ENCODE measurements at places on chromosomes 1 and 21. TPM values are rescaled to one million over a fixed set of nuclear protein-coding genes. Genes with fewer than 3 reads are reported as not detected.

The WLS gene
- 48.7 TPM for polyA plus RNA-seq

- no peak for DNase-seq
Measured at GRCh38 chr21:17438635-17439034, 74.2 kb upstream of the CXADR start.

The C4BPA gene
- polyA plus RNA-seq = not detected

GRCh38 chr1:17089506-17089905 is 29.7 kb downstream of the PADI2 start:
- no peak for DNase-seq

The TSTD1 gene
- polyA plus RNA-seq = 153 TPM

GRCh38 chr1:232905331-232906034 is 44.9 kb upstream of the NTPCR start:
- peak; percentile 26 for DNase-seq

DNA sequence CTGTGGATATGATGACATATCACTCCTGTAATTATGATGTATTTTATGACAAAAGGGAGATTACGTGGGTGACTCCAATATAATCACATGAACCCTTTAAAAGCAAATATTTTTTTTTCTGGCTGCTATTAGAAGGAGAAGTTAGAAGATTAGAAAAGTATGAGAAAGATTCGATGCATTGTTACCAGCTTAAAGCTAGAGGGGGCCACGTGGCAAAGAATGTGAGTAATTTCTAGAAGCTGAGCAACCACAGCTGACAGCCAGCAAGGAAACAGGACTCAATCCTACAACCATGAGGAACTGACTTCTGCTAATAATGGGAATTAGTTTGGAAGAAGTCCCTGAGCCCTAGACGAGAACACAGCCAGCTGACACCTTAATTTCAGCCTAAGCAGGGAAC is 56.3 kb upstream of the C1orf87 start:
- no peak for DNase-seq

The NBPF10 gene
- 0.32 TPM for polyA plus RNA-seq

GRCh38 chr1:76268341-76268740 is 193.8 kb downstream of the ST6GALNAC3 start:
- no peak for DNase-seq

- DNase-seq = no peak
Measured at GRCh38 chr1:213999732-214000131, 12.0 kb downstream of the PROX1 start.

- DNase-seq = no peak
Measured at GRCh38 chr21:37546949-37547614, 180.5 kb downstream of the DYRK1A start.

DNA sequence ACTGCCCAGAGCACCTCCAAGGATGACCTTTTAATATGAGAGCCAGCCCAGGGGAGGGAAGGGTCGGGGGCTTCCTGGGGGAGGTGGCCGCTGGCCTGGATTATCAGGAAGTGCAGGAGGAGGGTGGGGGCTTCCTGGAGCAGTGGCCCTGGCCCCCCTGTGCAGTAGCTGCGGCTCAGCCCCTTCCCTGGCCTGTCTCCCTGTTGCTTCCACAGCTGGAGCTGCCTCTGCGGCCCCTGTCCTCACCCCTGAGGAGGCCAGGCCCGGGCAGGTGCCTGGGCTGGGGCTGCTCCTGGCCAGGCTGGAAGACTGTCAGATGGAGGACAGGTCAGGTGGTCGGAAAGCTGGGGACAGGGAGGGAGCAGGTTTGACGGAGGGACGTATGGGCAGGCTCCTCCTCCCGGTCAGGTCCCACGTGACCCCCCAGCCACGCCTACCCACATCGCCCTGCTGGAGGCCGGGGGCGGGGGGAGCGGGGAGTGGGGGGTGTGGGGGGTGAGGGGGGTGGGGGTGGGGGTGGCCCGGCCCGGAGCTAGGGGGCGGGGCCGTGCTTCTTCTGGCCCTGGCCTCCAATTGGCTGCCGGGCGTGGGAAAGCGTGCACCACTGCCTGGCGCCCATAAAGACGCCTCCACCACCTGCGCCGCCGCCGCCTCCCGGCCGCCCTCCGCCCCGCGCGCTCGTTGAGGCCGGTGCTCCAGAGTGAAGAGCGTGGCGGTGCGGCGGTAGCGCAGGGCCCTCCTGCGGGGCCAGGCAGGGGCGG is 10.2 kb upstream of the TNFRSF14 start:
- DNase-seq = peak; percentile 57

DNA sequence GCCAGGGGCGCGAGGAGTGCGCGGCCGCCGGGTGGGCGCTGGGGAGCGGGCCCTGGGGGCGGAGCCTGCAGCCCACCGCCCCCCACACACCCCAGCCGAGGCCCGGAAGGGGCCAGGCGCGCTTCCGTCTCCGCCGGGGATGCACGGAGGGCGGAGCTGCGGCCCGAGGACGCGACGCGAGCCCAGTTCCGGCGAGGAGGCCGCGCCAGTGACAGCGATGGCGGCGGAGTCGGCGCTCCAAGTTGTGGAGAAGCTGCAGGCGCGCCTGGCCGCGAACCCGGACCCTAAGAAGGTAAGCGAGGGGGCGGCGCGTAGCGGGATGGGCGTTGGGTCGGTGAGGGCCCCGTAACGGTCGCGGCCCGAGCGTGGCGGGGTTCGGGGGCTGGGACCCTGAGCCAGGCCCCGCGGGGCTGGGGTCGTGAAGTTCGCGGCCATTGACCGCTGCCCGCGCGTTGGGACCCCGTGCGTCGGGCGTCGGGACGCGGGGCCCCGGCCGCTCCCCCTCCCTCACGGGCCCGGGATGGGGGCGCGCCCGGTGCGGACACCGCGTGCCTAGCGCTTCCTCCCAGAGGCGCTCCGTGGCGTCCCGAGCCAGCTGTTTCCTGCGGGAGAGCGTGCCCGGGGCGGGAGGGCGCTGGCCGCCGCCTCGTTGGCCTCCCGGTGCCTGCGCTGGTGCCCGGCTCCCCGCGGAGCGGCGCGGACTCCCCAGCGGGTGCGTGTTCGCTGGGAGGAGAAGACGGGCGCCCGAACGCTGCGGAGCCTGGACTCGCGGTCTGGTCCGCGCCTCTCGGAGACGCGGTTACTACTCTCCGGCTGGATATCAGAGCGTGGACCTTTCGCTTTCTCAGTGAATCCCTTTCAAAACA is at the start of gene ELOA:
TSS of gene ELOA (plus strand) at position 185 of the 866 bp plus-strand sequence. CDS start at position 218, 33 bp downstream.
- DNase-seq = peak; percentile 9

GRCh38 chr1:244006381-244006901 is 44.6 kb upstream of the ZBTB18 start:
- DNase-seq = no peak

The VAV3 gene
- polyA plus RNA-seq = 2.6 TPM

DNA sequence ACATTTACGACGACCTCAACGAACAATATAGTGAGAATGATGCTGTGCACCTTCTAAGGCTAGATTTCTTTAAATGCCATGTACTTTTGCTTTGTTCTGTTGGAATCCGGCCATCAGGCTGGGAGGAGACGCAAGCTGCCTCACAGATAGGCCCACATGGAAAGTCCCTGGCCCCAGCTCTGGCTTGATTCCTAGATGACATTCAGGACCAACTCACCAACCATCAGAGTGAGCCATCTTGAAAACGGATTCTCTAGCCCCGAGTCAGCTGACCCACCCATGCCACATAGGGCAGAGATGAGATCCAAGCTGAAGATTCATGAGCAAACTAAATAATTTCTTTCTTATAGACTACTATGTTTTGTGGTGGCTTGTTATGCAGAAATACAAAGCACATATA is 164.4 kb downstream of the ZNF281 start:
- no peak for DNase-seq

DNA sequence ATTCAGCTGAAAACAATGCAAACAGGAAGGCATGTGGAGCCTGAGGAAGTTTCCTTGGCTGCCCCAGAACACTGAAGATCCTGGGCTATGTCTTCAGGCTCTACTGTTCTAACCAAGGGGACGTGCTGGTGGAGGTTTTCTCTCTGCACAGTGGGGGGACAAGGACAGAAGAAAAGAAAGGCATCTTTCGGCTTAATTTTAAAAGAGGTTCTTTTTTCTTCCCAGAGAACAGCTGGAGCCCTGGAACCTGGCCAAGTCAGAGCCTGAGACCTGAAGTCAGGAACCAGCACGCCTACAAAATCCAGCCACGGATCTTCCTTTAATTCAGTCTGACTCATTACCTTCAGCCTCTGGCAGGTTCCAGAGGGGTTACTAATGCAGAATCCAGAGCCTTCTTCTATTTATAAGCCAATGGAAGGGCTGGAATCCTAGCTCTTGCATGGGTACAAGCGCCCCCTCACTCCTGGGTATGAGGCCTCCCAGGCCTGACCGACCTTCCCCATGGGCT is 19.8 kb downstream of the CTNNBIP1 start:
- peak; percentile 98 for DNase-seq

DNA sequence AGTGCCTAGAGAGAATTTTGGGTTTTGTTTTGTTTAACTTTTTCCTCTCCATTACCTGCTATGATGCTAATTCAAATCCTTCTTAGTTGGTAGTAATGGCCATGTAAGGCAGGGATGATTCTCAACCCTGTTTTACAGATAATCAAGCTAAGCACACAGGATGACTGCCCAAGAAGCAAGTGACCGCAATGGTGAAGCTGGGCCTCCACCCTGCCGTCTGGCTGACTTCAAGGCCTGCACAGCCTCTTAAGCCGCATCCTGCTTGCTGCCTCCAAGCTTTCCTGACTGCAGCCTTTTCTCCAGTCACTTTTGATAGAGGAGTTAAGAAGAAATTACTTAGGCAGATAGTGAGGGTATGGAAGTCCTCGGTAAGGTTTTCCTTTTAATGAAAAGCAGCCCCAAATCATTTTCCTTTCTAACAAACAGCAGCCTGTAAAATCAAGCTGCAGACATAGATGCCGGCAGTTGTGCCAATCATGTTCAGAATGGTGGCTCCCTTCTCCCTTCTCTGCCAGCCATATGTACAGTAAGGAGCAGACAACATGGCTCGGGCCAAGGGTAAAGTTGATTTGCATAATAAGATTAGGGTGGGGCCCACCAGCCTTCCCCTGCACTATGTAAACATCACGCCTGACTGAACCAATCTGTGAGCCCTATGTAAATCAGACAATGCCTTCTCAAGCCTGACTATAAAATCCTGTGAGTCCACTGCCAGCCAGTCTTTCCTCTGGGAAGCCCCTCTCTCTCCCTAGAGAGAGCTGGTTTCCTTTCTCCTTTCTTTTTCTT is 8.8 kb upstream of the CTBS start:
- no peak for DNase-seq

DNA sequence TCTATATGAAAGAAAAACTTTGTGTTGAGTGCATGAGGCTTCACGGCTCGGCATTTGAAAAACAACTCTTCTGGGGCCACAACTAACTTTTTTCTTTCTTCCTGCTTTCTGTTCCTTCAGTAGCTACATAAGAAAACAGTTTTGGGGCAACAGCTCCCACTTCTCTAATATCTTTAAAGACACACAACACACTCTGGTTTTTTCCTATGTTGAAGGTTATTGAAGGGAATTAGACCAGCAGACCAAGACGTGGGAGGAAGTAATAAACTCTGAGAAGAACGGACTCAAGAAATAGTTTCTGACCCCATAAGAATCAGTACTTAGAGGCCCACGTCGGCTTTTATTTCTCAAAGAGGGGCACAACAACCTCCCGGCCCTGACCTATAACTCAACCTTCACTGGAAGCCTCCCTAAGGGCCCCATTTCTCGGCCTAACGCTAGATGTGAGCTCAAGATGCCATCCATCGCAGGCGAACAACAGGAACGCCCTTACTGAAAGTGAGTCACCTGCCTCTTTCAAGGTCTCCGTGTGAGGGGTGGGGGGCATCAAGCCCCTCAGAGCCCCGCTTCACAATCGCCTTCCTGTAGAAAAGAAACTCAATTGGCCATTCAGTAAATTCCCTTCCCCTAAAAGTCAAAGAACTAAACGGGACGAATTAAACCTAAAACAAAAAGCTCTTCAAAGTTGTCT is 844 bp downstream of the ZMYM6 start:
- peak; percentile 62 for DNase-seq

GRCh38 chr1:159960721-159961381 is 6.8 kb upstream of the SLAMF9 start:
- peak; percentile 95 for DNase-seq

DNA sequence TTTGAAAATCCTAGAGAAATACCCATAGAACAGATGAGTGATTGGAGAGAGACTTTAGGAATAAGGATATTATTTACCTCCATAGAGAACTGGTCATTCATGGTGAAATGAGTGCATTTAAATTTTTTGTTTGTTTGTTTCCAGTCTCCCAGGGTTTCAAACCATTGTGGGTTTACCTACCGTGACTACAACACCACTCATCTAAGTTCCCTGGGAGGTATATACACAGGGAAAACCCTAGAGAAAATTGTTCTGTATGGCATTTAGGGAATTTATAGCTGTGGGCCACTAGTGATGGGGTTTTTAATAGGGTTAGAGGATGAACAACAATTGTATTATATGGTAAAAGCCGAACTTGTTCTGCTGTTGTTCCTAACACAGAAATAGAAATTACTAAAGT is 109.2 kb downstream of the USP25 start:
- DNase-seq = no peak

- peak; percentile 79 for DNase-seq
Measured at GRCh38 chr1:2135441-2135841, 59.1 kb downstream of the FAAP20 start.

The NOL9 gene
- polyA plus RNA-seq = 5.3 TPM

- no peak for DNase-seq
Measured at GRCh38 chr1:246271516-246271915, 235.6 kb downstream of the SMYD3 start.

GRCh38 chr21:17045214-17045853 is 467.5 kb upstream of the CXADR start:
- DNase-seq = no peak

DNA sequence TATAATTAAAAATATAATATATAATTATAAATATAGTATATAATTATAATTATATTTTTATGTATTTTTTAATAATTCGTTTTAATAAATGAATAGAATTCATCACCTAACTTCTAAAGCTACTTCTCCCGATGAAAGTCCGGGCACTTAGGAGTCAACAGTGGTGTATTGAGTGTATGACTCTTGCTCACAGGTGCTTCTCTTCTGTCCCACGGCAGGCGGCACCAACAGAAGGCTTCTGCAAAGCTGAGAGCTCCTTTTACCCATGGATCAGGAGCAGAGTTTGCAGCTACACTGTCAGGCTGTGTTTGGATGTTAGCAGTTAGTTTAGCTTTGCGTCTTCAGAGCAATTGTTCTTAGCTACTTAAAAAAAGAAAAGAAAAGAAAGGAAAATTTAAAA is 122.4 kb downstream of the LIPI start:
- no peak for DNase-seq

The DSCAM gene
- polyA plus RNA-seq = 1.7 TPM

The NT5C1A gene
- polyA plus RNA-seq = not detected

DNA sequence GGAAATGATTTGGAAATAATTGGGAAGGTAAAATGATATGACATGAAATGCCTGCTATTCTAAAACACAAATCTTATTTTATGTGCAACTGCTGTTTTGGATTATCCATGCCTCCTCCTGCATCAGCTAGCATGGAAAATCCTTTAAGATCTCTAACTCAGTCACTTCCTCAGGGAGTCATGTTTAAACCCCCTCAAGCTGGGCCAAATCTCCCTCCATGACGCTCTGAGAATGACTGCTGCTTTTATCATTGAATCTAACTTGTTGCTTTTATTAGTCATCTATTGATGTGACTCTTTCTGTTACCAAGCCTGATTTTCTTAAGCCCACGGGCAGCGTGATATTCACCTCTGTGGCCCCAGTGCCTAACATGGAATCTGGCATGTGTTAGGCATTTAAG is 324.8 kb downstream of the DISC1 start:
- DNase-seq = peak; percentile 60

The ZNF683 gene
- not detected for polyA plus RNA-seq

The HES3 gene
- not detected for polyA plus RNA-seq
